ENCODE measurements at places on chromosomes 2 and 18.

- DNase-seq = no peak
Observed at GRCh38 chr2:92326-92725, 46.0 kb upstream of the FAM110C start.

- DNase-seq = no peak
Observed at GRCh38 chr2:104818264-104818663, 35.7 kb upstream of the POU3F3 start.

DNA sequence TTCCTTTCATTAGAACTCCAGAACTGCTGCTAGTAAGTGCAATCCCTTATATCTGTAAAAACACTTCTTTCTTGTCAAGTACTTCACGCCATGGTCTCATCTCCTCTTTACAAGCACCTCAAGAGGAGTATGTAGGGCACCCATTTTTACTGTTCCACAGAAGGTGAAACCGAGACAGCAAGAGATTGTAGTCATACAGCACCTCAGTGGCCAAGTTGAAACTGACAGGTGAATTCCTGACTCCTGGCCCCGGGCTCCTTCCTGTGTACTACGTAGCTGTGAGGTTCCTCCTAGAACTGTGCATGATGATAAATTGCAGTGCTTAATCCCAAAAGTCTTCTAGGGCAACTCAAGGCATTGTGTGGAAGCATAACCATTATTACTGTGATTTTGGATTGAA lies 131.5 kb upstream of the MEIS1 start:
- no peak for DNase-seq

- no peak for DNase-seq
Observed at GRCh38 chr2:239895669-239896068, 129.5 kb downstream of the NDUFA10 start.

DNA sequence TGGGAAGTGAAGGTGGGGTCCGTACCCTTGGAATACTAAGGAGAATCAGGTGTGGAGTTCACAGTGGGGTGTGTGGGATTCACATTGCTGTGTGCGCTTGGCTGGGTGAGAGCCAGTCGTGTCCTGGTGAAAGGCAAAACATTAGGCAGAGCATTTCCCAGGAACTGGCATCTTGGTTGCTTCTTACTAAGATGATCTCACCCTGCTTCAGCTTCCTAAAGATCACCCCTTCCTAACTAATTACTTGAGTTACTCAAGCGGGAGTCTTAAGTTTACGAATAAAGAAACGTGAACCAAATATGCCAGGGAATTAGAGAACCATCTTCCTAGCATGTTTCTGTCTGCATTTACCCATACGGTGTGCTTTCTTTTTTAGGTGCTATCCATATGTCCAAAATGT lies 122.9 kb downstream of the NCK2 start:
- no peak for DNase-seq
